GM12891 (cell line): ENCODE measurements at places on chromosomes 6 and 20.

DNA sequence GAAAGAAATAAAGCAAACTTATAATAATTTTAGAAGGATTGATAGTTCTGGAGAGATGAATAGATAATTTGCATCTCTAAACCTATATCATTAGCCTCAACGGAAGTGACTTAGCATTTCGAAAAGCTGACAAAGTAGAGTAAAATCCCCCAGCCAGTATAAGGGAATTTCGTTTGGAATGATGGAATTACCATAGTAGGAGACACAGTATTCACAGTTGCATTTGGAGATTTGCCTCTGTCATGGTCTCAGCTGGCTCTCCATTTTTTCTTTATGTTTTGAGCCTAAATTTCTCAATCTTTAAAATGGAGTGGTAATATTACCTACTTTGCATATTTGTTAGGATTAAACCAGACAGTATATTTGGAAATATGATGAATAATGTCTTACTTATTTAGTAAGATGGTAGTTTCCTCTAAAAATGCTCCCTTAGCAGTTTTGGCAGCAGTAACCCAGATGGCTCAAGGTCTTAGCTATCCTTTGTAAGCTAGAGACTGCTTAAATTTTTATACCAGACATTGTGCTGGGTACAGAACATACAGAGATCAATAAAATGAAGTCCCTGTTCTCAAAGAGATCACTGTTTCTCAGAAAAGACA lies 58.2 kb downstream of the SMAP1 start:
- no peak for DNase-seq

GRCh38 chr6:75788894-75789293 lies 39.9 kb downstream of the MYO6 start:
- DNase-seq: no peak

GRCh38 chr6:50600280-50600679 lies 113.0 kb upstream of the TFAP2D start:
- DNase-seq: no peak

DNA sequence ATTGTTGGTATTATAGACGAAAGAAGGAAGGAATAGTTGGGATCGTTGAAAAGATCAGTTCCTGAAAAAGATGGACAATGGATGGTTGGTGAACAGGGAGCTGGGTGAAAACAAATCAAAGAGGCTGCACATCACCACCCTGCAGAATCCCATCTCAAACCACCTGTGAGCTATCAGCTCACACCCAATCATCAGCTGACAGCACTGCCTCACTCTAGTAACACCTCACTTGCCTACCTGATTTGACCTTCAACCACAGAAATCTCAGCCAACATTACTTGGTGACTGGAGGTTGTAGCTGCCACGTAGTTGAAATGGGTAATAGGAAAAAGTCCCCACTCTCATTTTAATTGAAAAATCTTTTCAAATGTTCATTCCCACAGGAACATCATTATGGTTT lies 101.8 kb upstream of the DST start:
- no peak for DNase-seq

DNA sequence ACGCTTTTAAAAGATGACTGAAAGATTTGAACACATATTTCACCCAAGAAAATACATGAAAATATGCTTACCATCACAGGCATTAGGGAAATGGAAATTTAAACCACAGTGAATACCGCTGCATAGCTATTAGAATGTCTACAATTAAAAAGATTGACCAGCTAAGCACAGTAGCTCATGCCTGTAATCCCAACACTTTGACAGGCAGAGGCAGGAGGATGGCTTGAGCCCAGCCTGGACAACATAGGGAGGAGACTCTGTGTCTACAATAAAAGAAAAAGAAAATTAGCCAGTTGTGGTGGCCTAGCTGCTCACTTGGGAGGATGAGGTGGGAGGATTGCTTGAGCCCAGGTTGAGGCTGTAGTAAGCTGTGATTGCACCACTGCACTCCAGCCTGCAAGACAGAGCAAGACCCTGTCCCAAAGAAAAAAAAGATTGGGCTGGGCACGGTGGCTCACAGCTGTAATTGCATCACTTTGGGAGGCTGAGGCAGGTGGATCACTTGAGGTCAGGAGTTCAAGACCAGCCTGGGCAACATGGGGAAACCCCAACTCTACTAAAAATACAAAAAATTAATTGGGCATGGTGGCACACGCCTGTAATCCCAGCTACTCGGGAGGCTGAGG lies 163.7 kb upstream of the AKAP12 start:
- DNase-seq: no peak

DNA sequence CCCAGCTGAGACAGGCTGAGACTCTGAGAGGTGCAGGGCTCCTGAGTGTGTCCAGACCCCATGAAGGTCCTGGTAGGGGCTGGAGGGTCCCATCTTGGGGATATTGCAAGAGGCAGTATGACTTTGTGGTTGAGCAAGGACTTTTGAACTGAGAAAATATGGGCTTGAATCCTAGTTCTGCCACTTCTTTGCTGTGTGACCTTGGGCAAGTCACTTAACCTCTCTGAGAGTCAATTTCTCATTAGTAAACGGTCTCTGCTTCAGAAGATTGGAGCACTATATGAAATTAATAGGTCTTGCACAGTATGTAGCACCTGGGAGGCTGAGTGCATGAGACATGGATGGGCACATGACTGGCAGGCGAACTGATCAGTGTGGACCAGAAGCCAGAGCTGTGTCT lies 42.7 kb downstream of the TFEB start:
- DNase-seq: no peak

GRCh38 chr6:116287689-116288282 lies 8.1 kb upstream of the TSPYL1 start:
- no peak for DNase-seq

- DNase-seq: no peak
These were observed 476.2 kb downstream of the MMUT start for GRCh38 chr6:48986845-48987244.

GRCh38 chr20:24987873-24988835 lies 4.4 kb downstream of the APMAP start:
- no peak for DNase-seq

DNA sequence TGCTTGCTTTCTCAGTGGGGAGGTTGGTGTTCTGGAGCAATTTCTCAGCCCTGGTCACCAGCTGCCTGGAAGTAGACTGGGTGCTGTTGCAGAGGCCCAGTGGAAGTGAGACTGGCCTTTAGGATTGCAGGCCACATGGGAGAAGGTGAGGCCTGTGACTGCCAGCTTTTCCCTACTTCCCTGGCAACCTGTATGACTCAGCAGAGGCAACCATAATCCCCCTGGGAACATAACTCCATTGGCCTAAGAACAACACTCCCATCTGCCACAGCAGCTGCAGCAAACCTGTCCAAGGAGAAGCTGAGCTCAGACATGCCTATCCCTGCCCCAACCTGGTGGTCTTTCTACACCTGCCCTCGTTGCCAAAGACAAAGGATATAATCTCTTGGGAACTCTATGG lies 473.5 kb upstream of the SPTLC3 start:
- DNase-seq: no peak

DNA sequence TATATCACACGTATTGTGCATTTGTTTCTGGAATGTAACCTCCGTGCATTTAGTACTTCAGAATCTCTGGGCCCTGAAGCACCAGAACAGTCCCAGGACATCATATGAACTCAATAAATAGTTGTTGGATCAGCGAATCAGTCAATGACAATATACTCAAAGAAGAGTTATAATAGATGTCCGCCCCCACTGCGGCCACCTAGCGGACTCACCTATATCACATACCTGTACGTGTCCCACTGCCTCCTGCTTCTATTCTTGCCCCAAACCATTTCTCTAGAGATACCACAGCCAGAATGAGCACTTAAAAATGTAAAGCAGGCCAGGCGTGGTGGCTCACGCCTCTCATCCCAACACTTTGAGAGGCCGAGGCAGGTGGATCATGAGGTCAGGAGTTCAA lies 73.9 kb downstream of the DCDC2 start:
- no peak for DNase-seq

GRCh38 chr6:167153521-167153959 lies 4.2 kb downstream of the GPR31 start:
- no peak for DNase-seq

GRCh38 chr6:159282421-159282820 lies 113.2 kb downstream of the FNDC1 start:
- DNase-seq: no peak

DNA sequence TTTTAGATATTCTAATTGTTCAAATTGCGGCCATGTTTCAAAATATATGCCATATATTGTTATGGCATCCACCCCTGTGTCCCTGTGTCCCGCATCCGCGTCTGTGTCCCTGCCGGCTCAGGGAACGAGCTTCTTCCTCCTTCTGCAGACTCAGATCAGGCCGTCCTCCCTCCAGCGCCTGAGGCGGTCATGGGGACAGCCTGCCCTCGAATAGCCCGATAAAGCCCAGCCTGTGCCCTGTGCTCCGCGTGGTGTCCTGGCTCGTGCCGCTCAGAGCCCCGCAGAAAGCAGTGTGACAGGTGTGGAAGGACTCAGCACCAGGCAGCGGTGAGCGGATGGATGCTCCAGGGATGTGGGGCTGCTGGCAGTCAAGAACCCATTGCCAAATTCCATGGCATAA lies 663.4 kb upstream of the DEFB115 start:
- no peak for DNase-seq

DNA sequence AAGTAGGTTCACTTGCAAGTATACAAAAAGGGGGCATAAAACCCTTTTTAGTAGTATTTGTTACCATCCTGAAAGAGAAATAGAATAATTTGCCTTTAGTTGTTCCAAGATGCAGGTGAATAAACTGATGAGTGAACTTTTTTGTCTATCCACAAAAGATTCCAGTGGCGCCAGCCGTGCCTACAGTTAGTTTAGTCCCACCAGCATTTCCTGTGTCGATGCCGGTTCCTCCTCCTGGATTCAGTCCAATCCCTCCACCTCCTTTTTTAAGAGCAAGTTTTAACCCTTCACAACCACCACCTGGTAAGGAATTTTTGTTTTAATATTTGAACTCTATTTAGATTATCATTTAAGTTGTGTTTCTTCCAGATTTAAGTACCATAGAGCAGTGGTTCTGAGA lies 90.9 kb downstream of the SCAF8 start:
- no peak for DNase-seq

- DNase-seq: peak; percentile 15
These were observed 137.6 kb downstream of the IMPG1 start for GRCh38 chr6:75934643-75935472.

GRCh38 chr20:62704341-62704948 lies 4.2 kb upstream of the NTSR1 start:
- no peak for DNase-seq

GRCh38 chr6:73134588-73134987 lies 90.7 kb downstream of the KHDC1L start:
- DNase-seq: no peak

- no peak for DNase-seq
These were observed 100.0 kb downstream of the RWDD2A start for GRCh38 chr6:83292900-83293843.

GRCh38 chr6:102028176-102028575 lies 634.7 kb downstream of the GRIK2 start:
- no peak for DNase-seq

GRCh38 chr6:44828780-44829179 lies 441.3 kb downstream of the CDC5L start:
- no peak for DNase-seq

DNA sequence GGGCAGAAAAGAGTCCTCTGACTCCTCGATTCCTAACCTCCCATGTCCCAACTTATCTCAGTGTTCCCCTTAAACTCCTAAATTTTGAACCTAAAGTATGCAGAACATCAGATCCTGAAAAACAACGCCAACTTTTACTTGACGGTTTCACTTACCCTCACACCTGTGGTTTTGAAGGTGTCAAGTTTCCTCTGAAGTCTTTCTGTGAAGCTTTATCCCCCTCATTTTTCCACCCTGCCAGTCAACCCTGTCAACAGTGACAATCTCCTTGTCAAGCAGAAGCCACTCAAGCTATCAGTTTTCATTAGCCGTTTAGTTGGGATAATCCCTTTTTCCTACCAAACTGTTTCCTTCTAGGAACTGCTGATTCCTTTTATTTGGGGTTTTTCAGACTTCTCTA lies 245.4 kb upstream of the PREP start:
- no peak for DNase-seq

DNA sequence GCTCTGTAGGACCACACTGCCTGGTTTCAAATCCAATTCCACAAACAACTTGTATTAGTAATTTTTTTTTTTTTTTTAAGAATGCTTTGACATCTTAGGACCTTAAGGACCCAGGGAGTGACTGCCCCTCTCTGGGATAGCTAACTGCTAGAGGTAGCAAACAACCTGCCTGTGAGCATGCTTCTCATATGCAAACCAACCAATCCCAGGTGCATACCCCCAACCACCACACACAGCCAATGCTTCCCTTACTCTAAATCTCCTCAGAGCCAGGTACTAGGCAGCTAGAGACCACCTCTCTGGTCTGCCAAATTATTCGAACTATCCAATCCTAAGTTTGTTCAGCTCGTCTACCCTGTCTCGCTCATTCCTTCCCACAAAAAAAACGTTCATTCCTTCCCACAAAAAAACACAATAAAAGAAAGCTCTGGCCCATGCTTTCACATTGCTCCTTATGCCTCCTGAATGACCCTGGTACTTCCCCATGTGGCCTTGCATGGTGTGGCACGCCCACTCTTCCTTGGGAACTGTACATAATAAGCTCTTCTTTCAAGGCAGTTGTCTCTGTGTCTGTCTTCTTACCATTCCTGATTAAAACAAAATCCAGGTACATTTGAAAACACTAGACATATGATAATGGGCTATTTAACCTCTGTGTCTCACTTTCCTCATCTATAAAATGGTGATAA lies 6.4 kb downstream of the SERAC1 start:
- DNase-seq: no peak

GRCh38 chr20:34626992-34627391 lies 49.9 kb downstream of the PIGU start:
- DNase-seq: no peak
